ENCODE measurements at places on chromosomes 5 and 9. TPM values are rescaled to one million over a fixed set of nuclear protein-coding genes. Genes with fewer than 3 reads are reported as not detected.

DNA sequence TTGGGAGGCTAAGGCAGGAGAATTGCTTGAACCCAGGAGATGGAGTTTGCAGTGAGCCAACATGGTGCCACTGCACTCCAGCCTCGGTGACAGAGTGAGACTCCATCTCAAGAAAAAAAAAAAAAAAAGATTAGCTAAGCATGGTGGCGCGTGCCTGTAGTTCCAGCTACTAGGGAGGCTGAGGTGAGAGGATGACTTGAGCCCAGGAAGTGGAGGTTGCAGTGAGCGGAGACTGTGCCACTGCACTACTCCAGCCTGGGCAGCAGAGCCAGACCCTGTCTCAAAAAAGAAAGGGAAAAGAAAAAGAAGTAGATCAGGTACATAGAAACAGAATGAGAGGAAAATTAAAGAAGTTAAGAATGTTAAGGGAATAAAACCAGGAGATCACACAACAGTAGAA is 927.1 kb upstream of the DMAC1 start:
- no peak for DNase-seq

BARHL1 gene
- total RNA-seq: not detected

AIF1L gene
- total RNA-seq: 0.18 TPM

CCNI2 gene
- total RNA-seq: not detected

DNA sequence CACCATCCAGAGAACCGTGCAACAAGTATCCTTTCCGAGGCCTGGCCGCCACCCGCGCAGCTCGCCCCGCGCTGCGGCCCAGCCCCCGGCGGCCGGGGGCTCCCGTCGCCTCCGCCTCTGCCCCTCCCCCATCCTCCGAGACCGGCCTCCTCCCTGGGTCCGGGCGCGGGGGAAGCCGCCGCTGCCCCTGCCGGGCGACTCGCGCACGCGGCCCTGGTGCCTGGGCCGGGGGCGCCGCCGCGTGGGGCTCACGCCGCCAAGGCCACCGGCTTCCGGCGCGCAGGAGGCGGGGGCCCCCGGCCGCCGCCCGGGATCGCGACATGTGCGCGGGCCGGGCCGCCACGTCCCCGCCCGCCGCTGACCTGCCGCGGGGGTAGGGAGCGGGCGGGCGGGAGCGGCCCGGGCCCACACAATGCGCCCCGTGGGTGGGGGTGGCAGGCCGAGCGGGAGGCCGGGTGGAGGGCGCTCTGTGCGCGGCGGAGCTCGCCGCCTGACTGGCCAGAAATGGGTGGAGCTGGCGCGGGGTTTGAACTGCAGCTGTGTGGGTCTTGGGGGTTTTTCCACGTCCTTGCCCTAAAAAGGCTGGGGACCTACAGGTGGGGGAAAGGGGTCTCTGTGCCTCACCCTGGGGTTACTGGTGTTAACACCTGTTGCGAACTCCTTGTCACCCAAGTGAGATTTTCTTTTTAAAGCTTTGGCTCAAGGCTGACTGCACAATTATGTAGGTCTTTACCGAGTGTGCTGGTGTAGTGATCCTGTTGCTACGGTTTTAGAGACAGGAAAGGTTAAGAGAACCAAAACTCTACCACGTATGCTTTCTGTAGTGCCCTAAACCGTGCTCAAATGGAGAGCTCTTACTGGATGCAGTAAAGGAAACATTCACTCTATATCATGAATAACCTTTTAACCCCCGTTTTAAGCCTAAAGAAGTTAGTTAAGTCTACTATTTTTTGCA is 32.3 kb downstream of the TNPO1 start:
- DNase-seq: peak; percentile 29

DNA sequence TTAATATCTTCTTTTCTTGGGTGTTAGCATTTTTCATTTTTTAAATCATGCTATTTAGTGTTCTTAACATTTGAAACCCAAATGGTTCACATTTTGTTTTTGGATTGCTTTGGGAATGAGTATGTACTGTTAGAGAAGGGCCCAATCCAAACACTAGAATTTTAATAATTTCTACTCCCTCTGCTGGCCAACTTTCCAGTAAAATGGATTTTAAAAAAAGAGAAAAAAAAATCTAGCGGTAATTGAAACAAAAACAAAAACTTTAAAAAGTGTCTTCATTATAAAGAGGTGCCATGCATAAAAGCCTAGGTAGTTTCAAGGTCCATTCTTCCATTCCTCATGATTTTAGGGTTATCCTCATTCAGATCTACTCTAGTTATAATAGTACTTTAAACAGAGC is 32.1 kb upstream of the RICTOR start:
- peak; percentile 27 for DNase-seq

RELL2 gene
- total RNA-seq: 2.2 TPM

ADAMTS12 gene
- total RNA-seq: 51.3 TPM

PTGES gene
- total RNA-seq: 2.8 TPM

- no peak for DNase-seq
Measured at GRCh38 chr9:100285080-100285479, 67.7 kb downstream of the TEX10 start.

DNA sequence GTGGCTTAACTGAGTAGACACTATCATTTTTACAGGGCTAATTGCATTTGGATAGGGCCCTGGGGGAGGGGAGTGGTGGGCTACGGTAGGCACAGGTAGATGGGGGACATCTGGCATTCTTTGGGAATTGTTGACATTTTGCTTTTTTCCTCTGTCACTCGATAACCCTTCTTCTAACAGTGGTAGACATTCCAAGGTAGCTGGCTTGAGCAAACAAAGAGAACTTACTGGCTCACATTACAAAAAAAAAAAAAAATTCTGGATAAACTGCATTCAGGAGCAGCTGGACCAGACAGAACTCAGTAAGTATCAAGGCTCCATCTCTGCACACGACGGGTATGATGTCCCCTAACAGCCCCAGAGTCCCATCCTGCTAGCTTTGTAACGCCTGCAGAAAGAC is 585.2 kb downstream of the ZNF608 start:
- DNase-seq: no peak

DNA sequence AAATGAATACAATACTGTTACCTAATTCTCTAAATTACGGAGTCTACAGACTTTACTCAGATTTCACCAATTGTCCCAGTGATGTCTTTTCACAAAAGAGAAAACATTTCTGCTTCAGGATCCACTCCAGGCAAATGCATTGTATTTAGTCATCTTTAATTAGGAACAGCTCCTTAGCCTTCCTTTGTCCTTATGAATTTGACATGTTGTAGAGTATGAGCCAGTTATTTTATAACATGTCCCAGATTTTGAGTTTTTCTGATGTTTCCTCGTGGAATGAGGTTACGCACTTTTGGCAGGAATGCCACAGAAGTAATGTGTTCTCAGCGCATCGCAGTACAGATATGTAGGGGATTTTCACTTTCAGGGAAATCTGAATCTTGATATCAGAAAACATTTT is 10.5 kb downstream of the HABP4 start:
- peak; percentile 10 for DNase-seq

PCDHGA11 gene
- total RNA-seq: 5.4 TPM

C9orf153 gene
- total RNA-seq: not detected

PDCD1LG2 gene
- total RNA-seq: 33.3 TPM

NFX1 gene
- 36.9 TPM for total RNA-seq

DNA sequence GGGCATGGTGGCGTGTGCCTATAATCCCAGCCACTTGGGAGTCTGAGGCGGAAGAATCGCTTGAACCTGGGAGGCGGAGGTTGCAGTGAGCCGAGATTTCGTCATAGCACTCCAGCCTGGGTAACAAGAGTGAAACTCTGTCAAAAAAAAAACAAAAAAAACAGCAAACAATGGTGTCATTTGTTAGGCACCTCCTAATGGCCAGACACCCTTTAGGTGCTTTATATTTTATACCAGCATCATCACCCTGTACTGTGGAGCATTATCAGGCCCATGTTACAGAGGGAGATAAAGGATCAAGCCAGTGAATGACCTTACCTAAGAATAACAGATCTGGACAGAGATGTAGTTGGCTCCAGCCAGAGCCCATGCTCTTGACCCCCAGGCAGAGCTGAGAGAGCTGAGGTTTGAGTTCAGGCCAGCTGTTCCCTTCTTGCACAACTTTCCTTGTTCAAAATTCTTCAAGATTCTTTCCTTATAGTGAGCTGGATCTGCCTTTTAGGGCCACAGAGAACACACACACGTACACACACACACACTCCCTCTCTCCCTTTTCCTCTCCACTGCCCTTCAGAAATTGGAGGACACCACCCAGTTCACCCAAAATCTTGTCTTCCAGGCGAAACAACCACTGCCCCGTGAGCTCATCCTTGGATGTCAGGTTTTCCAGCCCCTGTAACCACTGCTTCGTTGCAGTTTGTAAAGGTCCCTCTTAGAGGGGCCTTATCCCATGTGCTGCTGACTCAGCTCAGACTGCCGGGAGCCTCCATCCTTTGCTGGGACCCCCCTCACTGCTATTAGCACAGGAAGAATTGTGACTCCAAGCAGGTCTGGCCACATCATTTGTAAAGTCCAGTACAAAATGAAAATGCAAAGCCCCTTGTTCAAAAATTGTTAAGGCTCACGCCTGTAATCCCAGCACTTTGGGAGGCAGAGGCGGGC is 10.4 kb upstream of the PTGES start:
- peak; percentile 80 for DNase-seq

DNA sequence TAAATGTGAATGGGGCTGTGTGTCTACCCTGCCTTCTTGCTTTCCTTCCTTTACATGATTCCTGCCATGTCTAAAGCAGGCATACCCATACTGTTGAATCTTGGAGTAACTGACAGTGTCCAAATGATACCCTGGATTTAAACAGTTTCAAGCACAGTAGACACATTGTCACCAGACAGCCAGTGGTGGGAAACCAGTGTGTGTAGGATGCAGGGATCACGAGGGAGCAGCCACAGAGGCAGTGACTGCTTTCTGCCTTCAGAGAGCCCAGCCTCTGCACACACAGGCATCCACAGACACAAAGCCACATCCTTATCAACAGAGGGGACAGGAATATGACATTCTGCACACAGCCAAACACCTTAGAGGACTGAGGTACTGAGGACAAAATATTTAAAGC is 184.2 kb upstream of the TBCA start:
- DNase-seq: no peak

DNA sequence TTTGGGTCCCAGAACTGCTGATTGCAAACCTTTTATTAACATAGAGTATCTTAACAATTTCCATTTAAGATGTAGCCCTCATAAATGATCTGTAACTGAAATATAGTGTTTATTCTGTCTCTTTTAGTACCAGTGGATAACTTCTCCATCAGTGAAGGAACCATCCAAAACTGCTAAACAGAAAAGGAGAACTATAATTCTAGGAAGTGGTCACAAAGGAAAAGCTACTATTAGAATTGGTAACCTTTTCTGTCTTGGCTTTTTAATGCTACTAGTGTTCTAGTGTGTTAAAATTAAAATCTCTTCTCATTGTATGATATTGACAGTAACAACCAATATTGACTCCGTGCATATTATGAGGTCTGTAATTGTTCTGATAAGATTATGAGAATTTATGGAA is 12.8 kb downstream of the CEP78 start:
- no peak for DNase-seq

GRCh38 chr5:55502759-55503158 is 32.0 kb downstream of the PLPP1 start:
- no peak for DNase-seq

DNA sequence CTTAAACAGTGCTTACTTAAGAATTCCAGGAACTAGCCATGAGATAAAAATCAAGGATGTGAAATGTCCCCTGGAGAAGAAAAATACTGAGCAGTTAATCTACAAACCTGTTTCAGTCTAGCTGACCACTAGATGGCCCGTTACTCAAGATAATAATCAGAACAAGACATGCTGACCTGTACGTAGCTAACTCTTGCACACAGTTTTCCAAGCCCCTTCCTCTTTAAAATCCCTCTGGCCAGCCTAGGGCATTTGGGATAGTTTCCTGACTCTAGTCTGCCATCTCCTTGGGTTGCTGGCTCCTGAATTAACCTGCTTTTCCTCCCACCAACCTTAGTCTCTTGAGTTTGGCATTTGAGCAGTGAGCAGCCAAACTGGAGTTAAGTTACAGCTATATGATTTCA is 59.2 kb upstream of the TRAF1 start:
- DNase-seq: peak; percentile 79

DNA sequence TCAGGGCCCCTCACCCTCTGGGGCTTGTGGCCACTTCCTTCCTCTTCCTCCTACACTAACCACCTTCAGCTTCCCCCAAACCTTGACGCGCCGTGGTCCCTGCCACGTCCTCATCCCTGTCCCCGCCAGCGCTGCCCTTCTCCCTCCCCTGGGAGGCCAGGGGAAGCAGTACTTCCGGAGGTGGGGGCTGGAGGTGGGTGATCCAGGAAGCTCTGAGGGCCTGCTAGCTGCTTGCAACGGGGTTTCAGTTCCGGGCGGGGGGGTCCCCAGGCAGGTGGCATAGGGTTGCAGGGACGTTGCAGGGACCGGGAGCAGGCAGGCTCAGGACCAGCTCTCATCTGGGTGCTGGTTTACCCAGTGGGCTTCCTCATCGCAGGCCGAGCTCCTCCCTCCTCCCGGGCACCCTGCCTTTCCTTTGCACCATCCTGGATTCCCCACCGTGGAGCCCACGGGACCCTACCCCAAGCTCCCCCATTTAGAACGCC is 70.0 kb downstream of the RXRA start:
- no peak for DNase-seq

GRCh38 chr5:67118050-67118620 is 78.5 kb downstream of the CD180 start:
- DNase-seq: no peak

PITX1 gene
- 10.3 TPM for total RNA-seq

GRCh38 chr9:33256236-33256635 is 8.3 kb downstream of the BAG1 start:
- no peak for DNase-seq

DNA sequence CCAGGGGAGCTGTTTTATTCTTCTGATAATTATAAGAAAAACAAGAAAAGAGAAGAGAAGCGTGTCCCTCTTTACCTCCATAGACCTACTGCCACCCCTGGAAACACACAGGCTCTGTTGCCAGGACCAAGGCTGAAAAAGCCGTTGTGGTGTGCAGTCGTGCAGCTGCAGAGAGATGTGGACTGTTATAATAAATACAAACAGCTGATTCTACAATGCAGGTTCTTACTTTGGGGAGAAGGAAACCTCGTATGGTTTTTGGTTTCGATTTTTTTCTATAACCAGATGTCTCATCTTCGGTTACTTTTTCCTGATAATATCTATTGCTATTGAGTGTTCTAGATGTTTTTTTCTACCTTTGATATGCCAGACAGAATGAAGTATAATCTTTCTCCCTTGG is 28.1 kb downstream of the FYB1 start:
- DNase-seq: no peak

DNA sequence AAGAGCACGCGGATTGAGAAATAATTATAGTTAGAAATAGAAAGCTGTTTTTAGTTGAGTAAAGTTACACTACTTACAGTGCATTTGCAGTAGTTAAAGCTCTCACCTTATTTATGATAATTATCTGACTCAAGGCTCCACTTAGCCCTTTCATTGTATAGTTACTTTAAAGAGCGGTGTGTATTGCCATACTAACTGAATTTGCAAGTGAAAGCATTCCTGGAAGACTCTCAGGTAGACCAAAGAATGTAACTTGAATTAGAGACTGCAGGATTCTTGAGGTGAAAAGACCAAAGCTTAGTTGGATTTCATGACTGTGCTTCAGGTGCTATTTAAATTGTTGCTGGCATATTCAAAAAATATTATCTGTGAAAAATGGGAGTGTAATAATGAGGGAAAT is 4.2 kb upstream of the RASA1 start:
- DNase-seq: no peak
